ENCODE measurements at places on chromosomes 7 and 10.

- DNase-seq = no peak
Observed at GRCh38 chr10:130994845-130995244, 316.7 kb downstream of the TCERG1L start.

DNA sequence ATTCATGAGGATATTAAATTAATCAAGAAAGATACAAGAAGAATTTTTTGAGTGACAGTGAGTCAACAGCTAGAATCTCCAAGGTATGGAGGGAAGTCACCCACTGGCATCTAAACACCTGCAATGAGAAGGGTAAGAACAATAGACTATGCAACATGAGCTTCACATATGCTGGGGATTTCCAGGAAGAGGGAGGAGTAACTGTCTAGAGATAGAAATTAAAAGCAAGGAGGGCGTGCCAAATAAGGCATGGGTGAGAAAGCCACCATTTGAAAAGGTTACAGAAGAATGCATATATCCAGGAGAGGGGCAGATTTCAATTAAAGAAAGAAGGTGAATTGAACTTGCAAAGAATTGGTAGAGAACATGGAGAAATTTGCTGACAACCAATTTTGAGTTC is 365.7 kb downstream of the GPR37 start:
- DNase-seq = no peak

DNA sequence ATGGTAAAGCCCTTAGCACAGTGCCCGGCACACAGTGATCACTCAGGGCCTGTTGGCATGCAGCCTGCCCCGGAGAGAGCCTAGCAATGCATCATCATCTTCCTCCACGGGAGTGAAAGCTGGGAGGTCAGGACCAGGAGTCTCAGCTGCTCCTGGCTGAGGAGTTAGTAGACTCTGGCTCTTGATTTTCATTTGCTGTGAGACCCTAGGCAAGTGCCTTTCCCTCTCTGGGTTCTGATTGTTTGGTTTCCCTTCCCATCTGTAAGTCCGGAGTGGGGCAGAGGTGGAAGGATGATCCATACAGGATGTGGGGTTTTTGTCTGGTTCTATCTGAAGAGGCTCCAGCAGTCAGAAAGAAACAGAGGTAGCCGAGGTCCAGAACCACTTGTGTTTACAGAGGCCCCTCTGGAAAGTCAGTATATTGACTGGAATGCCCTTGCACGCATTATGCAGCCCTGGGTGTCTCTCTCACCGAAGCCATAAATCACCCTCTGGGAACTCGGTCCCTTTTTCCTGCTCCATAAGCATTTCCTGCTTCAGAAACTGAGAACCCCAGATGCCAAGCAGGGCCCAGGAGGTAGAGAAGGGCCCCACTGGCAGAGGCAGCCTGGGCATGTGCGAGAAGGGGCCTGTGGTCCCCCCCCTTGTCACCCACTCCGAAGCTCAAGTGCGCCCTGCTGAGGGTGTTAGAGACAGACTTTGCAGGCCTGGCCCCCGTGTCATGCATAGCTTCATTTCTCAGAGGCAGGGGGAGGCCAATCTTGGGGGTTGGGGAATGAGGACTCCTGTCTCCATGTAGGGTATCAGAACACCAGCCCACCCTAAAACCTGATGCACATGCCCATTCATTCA is 8.5 kb downstream of the UNC5B start:
- no peak for DNase-seq

- DNase-seq = no peak
Observed at GRCh38 chr7:124422081-124422480, 343.5 kb downstream of the GPR37 start.

DNA sequence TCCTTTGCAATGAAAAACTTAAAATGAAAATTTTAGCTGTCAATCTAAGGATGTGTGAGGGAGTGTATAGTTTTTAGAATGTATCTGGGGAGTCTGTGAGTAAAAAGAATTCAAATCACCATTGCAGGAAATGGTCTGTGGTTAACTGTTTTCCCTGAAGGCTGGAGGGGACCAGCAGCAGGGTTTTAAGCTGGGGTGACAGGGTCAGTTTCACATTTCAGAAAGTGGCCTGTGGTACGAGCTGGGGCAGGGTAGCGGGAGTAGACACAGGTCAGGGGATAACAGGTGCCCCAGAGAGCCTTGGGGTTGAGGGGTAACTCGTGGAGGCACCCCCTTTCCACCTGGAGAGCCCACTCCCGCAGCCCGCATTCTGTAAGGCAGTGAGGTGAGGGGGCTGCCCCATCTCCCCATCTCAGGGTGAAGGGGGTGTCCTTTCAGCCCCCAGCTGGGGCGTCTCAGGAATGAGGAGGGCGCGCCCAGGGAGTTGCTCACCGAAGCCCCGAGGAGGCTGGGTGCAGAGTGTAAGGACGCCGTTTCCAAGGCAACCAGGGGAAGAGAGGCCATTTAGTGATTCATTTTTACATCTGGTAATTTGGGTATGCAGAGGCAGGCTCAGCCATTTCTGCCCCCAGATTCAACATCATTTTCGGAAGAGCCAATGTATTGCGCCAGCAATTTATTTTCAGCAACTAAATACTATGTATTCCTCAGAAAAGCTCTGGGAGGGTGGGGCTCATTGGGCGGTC is 168.9 kb downstream of the SLIT1 start:
- no peak for DNase-seq

DNA sequence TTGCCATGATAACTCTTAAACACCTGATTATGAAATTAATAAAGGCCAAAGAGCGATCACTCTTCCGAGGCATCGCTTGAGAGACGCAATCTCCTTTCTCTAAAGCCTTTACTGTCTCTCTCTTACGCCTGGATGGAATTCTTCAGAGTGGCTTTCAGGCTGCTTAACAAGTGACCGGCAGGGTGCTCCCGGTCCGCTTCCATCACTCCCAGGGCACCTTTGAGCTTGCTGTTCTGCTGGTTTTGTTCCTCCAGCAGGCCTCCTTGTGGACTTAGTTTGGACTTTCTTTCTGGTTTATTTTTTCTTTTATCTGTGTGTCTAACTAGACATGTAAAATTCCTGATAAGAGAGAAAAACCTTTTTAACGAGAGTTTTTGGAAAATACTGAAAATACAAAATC is 60.9 kb downstream of the MRPL32 start:
- DNase-seq = no peak

DNA sequence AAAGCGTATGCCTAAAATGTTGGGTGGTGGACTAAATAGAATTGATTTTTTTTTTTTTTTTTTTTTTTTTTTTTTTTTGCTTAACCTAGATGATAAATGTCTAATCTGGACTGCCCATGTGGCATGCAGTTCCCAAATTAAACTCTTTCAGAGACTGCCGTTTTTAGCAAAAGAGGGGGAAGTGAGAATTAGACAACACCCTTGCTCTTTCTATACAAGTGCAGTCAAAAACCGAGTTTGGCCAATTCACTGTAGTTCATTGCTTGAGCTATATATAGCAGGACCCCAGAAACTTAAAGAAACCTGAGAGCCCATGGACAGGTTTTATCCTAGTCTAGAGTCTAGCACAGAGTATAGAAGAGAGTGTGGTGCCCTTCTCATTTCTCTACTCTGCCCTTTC is 141.9 kb downstream of the GRM3 start:
- DNase-seq = no peak

DNA sequence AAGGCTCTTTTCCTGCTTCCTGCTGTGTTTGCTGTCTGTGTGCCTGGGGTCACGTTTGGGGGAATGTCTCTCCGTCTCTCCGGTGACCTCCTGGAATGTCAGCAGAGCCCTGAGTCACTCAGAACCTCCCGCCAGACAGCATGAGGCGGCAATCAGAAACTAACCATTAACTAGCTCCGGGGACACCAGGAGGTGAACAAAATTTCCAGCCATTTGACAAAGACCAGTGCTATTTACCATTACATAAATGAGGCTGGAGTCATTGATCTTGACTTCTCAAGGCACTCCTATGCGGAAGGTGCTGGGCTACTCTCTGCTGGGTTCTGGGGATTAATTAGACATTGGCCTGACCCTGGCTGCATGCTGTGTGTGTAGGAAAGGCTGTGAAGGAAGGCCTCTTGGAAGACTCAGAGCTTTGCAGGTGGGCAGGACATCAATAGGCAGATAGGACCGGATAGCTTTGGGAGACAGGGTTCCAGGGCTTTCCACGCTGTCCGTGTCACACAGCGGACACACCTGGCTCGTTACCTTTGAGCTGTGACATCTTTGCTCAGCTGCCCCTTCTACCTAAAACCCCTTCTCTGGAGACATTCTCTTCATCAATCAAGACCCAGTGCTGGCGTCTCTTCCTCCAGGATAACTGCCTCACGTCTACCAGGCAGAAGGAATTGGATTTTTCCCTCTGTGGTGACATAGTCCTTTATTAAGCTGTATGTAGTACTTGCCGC is 77.0 kb downstream of the PFKFB3 start:
- no peak for DNase-seq

DNA sequence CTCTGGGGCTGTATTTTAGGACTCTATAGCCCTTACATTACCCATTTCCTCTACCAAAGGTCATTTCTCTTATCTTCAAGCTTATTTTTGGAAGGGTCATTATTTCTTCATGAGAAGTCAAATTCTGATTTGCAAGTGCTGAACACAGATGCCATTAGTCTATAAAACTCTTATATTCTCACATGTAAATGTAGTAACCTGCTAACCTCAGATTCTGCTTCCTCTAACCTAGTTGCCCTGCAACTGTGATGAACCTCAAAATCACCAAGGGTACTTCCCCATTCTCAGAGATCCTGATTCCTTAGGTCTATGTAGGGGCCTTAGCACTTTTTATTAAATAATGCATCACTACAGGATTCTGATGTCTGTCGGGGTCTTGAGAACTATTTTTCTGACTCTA is 6.3 kb downstream of the FAS start:
- DNase-seq = no peak

All from stimulated activated CD4-positive, alpha-beta T cell treated with anti-CD3 and anti-CD28 coated beads, Interleukin-1b, Interleukin-23, amount 100 ng/mL, for 4 hours (primary cell).